ENCODE measurements at places on chromosomes 13 and 19.

- no peak for DNase-seq
Measured at GRCh38 chr19:35779033-35779432, 3.7 kb downstream of the ARHGAP33 start.

DNA sequence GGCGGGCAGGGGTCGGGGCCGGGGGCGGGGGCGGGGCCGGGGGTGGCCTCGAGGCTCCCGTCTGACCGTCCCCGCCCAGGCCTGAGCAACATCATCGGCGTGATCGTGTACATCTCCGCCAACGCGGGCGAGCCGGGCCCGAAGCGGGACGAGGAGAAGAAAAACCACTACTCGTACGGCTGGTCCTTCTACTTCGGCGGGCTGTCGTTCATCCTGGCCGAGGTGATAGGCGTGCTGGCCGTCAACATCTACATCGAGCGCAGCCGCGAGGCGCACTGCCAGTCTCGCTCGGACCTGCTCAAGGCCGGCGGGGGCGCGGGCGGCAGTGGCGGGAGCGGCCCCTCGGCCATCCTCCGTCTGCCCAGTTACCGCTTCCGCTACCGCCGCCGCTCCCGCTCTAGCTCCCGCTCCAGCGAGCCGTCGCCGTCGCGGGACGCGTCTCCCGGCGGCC, 9.4 kb upstream of the CACNG6 start:
- no peak for DNase-seq

DNA sequence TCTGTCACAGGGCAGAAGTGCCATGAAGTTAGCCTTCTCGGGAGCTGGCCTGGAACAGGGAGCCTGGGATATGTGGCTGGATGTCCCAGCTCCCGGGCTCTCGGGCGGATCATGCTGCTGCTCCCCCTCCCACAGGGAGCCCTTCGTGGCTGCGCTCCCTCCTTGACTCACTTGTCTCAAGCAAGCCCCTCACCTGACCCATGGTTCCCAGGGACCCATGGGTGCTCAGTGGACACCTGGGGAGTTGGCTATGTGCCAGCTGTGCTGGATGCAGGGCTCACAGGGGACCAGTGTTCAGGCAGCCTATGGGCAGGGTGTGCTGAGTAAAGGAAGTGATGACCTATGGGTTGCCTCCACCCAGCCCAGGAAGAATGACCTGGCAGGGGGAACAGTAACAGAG, 213.1 kb upstream of the SGCG start:
- no peak for DNase-seq

GRCh38 chr13:76991432-76991795, 467 bp upstream of the CLN5 start:
- no peak for DNase-seq

DNA sequence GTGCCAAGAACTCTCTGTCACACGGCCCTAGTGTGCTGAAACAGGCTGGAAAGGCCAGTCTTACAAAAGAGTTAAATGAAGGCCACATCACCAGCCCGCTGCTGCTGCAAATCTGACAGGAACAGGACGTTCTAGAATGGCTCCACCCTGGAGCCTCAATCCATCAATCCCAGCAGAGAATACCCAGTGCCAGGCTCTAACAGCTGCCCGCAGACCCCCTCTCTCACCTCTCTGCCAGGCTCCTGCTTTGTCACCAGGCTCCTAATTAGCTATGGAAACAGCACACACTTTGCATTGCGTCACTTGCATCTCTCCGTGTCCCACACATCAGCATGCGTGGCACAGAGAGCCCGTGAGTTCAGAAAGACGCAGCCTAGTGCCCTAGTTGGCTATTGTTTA, 314.1 kb downstream of the FOXO1 start:
- no peak for DNase-seq

- DNase-seq, result no peak
Measured at GRCh38 chr13:74770361-74770760, 636.2 kb upstream of the KLF12 start.

GRCh38 chr13:78620936-78621470, 17.7 kb upstream of the POU4F1 start:
- DNase-seq, result no peak

DNA sequence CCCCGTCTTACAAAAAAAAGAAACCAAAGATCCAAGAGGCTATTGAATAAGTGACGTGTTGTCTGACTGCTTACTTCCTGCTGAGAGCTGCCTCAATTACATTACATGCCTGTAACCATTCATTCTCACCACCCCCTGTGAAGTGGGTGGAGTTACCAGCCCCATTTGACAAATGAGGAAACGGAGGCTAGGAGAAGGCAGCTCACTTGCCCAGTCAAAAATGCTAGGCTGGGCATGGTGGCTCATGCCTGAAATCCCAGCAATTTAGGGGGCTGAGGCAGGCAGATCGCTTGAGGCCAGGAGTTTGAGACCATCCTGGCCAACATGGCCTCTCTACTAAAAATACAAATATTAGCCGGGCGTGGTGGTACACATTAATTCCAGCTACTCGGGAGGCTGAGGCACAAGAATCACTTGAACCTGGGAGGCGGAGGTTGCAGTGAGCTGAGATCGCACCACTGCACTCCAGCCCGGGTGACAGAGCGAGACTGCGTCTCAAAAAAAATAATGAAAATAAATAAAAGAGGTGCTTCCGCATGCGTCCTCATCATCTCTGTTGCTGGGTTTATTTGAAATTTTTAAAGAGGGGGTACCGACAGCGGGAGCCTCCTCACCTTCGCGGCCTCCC, 499 bp downstream of the LSM7 start:
- no peak for DNase-seq

DNA sequence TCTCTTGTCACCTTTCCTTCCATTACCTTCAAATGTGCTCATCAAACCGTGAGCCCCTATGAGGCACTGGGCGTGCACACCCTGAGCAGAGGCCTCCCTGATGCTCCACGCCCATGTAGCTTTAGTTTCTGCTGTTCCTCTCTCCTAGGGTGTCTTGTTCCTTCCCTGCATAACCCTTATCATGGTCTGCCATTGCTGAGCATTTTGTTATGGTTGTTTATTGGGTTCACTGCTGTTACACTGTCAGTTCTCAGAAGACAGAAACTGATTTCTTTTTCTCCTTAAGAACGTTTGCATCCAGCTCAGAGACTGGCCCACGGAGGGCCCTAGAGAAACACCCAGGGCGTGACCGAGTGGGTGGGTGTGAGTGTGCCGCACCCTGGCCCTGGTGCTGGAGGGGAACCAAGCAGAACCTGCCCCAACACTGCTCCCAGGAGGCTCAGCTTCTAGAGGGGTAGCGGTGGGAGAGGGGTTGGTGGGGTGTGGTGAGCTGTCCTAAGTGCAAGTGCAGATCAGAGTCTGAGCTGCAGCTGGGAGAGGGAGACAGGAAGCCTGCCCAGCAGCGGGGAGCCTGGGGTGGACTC, 61.4 kb upstream of the URI1 start:
- no peak for DNase-seq

- no peak for DNase-seq
Measured at GRCh38 chr19:23991170-23991569, 76.5 kb downstream of the ZNF726 start.

- DNase-seq, result no peak
Measured at GRCh38 chr19:50531171-50531612, 17.5 kb upstream of the ASPDH start.

DNA sequence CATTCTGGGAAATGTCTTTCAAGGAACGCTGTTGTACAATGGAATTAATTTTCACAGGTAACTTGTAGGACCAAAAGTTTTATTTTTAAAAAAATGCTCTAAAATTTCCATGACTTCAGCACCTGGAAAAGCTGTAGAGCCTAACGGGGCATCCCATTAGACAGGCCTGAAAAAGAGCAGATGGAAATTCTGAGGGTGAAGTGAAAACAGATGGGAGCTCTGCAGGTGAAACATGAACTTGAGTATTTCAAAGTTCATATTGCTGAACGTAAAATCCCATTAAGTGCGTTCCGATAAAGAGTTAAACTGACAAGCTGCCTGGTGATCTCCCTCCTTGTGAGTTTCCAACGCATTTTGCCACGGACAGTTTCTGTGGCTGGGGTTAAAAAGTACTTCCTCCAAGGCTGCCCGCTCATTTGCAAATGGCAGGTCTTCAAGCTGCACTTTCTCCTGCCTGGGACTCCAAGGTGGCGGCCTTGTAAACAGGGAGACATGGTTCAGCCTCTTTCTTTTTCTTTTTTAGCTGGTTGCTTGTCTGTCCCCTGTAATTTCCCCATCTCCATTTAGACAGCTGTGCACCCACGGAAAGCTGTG, 450.4 kb downstream of the FGF9 start:
- no peak for DNase-seq

- no peak for DNase-seq
Measured at GRCh38 chr19:5623397-5624017, 624 bp downstream of the SAFB start.

DNA sequence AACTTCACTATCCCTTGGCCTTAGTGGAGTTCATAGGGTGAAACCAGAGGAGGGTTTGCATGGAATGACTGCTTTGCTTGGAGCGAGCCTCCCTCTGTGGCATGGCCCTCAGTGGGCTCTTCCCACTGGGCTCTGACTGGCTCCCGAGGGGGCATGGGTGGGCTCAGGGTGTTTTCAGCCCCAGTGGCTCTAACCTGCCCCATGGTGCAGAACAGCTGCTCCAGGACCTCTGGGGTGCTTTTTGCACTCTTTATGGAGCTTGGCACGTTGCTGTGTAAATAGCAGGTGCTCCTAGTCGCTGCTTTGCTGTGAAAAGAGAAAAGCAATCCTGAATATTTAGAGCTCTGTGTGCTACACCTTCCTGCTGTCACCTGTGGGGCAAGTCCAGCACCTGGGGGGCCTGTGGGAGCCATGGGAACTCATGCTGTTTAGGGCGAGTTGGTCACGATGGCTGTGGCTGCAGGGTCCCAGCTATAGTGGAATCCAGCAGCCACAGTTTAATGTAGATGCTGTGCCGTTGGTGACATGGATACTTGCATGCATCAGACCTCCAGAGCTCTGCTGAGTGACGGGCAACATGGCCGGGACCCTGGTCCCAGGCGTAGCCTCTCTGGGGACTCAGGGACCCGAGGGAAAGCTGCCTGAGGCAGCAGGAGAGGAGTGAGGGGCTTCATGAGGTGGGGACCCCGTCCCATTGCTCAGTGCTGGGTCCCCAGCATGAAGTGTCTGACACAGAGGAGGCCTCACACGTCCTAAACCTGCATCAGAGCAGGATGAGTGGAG, 14.3 kb upstream of the MCF2L start:
- no peak for DNase-seq

DNA sequence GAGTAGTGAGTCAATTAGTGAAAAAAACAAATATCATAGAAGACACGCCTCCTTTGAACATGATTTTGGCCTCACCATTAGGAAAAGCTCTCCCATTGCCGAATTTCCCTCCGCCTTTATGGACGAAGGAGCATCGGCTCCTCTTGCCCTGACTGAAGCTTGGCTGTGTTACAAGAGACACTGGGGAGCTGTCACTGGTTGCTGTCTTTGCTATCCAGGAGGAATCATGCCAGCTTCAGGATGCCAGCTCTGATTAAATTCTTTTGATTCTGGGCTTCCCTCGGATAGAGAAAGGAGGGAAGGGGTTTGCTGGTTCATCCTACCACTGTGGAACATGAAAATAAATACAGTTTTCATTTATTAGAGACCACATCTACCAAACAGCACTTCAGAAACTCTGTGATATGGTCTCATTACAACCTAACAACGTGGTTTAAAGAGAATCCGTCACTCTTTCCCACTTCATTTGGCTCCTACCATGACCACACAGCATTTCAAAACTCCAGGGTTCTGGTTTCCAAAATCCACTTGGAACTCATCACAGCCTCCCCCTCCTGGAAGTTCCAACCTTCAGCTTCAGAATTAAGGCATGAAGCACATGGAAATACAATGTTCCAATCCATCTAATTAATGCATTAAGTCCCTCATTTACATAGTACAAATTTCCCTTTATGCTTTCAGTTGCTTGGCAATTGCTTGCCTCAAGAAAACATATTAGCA, 446.0 kb downstream of the EFNB2 start:
- no peak for DNase-seq

GRCh38 chr19:29128203-29128602, 84.7 kb downstream of the UQCRFS1 start:
- no peak for DNase-seq

DNA sequence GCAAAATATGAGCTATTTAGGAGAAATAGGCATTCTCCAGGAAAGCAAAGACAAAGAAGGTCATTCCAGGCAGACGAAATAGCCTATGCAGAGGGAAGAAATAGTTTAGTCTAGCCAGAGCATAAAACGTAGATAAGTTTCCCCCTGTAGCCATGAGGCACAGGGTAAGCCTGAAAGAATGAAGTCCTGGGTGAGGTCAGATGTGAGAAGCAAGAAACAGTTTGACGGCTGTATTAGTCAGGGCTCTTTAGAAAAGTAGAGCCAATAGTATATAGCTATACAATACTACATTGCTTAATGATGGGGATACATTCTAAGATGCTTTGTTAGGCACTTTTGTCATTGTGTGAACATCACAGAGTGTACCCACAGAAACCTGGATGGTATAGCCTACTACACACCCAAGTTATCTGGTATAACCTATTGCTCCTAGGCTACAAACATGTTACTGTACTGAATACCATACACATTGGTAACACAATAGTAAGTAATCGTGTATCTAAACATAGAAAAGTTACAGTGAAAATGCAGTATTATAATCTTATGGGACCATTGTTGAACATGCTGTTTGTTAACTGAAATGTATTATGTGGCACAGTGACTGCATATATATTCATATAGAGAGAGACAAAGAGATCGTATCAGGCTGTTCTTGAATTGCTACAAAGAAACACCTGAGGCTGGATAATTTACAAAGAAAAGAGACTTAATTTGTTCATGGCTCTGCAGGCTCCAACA, 59.3 kb upstream of the WDFY2 start:
- no peak for DNase-seq

- no peak for DNase-seq
Measured at GRCh38 chr13:49933511-49933910, 2.6 kb downstream of the SPRYD7 start.

DNA sequence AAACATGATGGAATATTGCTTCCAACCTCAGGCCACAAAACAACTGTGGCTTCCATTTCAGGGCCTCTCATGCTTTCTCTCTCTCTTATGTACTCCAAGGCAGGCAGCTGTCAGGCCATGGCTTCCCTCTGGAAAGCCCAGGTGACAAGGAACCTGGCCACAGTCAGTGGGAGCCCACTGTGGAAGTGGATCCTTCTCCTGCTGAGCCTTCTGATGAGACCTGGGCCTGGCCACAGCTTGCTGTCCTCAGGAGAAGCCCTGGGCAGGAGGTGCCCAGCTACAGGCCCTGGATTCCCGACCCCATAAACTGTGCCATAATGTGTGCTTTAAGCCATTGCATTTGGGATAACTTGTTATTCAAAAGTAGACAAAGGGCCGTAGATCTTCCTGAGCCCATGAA, 71.2 kb downstream of the SPACA7 start:
- DNase-seq, result no peak

DNA sequence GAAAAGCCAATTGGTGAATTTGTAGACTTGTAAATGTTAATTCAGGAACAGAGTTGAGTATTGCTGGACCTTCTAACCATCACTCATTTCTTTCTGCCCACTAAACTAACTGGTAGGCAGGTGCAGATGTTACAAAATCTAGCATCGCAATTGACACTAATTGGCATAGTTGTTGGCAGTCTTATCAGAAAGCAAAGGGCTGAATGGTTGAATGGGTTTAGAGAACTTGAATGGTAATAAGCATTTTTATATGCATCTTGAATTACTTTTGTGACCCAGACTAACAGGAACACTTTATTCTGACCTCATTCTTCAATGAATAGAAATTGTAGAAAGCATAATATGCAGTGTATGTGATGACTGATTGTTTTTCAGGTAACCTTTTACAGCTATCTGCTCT, 189.1 kb downstream of the GGACT start:
- DNase-seq, result no peak

- no peak for DNase-seq
Measured at GRCh38 chr13:84896128-84896527, 903.1 kb downstream of the SLITRK6 start.

GRCh38 chr19:54095136-54095858, 5.3 kb downstream of the OSCAR start:
- DNase-seq, result no peak

- no peak for DNase-seq
Measured at GRCh38 chr13:20141238-20142022, 19.4 kb downstream of the GJA3 start.
